Sciatic nerve (tissue), 2 donors: ENCODE measurements at places on chromosomes 5 and 9.

DNA sequence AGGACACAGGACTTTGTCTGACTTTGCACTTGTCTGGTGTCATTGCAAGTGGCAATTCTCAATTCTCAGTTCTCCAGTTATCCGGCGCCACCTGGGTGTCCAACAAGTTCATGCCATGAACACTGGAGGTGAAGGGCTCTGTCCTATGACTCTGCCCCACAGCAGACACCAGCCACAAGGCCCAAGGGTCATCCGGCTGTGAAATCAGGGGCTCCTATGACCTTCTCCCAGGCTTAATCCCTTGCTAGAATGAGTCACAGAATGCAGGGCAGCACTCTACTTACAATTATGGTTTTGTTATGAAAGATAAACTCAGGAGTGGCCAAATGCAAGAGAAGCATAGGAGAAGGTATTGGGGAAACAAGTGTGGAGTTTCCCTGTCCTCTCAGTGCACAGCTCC lies 392.0 kb downstream of the GADD45G start:
- DNase-seq: no peak

DNA sequence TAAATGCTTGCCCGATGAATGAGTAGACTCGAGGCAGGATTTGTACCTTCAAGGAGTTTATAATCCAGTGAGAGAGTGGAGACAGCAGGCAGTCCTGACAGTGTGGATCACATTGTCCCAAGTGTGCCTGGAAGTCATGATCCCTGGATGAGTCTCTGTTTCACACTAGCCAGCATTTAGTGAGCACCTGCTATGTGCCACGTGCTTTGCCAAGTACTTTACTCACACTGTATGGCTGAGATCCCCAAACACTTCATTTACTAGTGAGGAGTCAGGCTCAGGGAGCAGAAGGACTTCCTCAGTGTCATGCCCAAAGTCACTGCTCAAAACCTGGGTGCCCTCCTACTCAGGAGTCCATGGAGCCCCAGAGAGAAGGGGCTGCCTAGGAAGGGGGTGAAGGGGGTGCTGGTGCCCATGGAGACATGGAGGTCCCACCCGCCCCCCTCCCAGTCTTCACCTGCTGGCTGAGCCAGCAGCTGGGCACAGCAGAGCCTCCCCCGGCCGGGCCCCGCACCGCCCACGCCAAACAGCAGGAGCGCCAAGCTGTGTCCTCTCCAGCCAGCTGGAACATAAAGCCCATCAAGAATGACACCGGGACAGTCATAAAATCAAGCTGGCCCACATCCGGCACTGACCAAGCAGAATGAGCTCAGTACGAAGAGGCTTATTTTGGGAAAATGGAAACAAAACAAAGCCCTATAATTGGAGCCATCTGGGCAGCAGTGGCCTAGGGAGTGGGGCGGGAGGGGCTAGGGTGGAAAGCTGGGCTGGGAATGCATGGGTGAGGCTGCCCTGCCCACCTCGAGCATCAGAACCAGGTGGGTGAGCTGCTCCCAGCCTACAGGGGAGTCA lies 10.6 kb downstream of the LAMC3 start:
- no peak for DNase-seq

- DNase-seq: no peak
Measured at GRCh38 chr5:114176356-114176755, 185.5 kb upstream of the KCNN2 start.

DNA sequence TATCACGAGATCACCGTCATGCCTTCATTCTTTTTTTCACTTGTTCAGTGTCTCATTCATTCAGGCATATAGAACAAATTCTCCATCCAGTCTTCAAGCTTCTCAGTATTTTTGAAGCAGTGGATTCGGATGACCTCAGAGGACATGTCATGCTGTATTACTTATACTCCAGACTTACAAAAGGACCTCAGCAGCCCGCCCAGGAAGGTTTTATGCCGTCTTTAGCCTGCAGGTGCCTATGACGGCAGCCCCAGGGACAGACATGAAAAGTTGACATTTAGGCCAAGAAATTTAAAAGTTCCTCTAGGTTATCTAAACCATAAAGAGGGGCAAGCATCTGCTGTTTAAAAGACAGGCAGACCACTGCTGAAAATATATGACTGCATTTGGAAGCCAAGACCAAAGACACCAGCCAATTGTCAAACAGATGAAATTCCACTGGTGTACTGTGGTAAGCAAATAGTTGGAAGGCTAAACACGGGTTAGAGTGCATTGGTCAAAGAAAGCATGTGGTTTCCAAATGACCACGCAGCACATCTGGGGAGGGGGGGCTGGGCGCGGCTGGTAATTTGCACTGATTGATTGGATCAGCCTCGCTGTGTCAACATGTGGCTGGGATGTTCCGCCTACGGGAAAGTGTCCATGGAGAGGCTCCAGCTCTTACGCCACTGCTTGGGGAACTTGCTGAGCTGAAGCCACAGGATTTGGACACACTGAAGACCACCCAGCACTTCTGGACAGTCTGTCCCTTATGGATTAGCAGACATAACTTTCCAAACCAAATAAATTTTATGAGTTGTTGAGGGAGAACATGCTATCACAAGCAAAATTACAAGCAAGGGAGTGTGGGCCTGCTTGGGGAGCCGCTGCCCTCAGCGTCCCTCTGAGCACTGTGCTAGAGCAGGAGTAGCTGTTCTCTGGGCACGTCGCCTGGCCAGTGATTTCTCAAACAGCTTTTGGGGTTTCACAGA lies 173.6 kb downstream of the FANCC start:
- peak; percentile 93 for DNase-seq

- DNase-seq: no peak
Measured at GRCh38 chr5:71786337-71787055, 67.4 kb downstream of the CARTPT start.

DNA sequence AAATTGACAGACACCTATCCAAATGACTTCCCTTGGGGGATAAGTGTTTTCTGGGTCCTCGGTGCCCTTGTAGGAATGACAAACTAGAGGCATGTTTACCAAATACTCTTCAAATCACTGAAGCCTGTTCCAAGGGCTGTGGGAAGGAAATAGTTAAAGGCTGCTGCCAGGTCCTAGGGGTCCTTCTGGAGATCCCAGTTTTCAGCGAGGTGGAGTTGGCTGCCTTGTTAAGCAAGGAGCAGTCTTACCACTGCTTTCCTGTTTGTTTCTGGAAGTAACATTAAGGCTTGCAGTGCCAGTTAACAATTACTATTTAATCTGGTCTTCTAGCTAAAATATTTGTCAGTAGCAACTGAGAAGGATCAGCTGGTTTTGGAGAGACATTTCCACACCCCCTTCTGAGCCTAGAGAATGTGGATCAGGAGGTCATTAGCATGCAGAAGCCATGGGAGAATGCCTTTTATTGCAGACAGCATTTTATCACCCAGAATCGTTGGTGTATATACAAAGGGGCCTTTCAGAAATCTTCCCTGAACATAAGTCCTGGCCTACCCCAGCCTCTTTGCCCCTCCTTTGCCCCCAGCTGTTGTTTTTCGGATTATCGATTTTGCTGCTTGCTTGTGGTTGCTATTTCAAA lies 238.8 kb downstream of the DMAC1 start:
- DNase-seq: no peak

- DNase-seq: no peak
Measured at GRCh38 chr5:78003919-78004318, 227.8 kb upstream of the TBCA start.

GRCh38 chr9:15206903-15207696 lies 99.9 kb downstream of the TTC39B start:
- DNase-seq: no peak

DNA sequence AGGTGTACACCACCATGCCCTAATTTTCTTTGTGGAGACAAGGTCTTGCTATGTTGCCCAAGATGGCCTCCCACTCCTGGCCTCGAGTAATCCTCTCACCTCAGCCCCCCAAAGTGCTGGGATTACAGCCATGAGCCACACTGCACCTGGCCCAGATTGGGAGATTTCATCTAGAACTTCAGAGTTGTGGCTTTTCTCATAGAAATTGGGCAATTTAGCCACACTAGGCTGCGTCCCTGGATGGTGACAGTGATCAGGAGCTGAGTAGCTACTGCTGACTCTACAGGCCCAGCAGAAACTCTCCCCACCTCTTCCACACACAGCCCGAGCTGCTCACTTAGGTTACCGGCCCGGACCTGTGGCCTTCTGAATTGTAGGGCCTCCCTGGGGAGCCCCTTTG lies 7.7 kb downstream of the PFN3 start:
- no peak for DNase-seq

- no peak for DNase-seq
Measured at GRCh38 chr5:96142786-96143434, 181.3 kb upstream of the ELL2 start.

DNA sequence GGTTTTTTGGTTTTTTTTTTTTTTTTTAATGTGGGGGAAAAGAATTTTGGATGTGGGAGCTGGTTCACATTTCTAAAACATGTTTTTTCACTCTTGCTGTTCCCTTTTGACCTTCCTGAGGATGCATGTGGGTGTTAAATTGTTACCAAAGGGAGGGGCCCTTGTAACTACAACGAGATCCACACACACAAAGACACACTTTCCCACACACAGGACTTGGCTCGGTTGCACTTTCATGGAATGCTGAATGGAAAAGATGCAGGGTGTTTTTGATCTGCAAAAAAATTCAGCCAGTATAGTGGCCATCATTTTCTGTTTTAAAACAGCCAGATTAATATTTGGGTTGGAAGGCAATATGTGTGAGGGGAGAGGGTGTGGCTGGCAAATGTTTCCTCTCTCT lies 576.9 kb downstream of the EBF1 start:
- DNase-seq: no peak

- DNase-seq: no peak
Measured at GRCh38 chr9:72477930-72478518, 43.4 kb upstream of the TMC1 start.

DNA sequence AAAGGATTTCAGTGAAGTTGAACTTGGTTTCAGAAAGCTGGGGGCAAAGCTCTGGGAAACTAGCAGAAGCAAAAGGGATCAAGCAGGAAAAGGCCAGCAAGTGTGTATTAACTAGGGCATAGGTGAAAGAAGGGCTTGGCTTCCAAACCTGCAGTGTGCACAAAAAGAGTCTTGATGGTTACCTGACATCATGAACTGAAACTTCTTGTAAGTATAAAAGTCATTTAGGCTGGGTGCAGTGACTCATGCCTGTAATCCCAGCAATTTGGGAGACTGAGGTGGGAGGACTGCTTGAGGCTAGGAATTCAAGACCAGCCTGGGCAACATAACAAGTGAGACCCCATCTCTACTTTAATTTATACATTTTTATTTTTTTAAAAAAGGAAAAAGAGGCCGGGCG lies 216.4 kb downstream of the EPB41L4A start:
- no peak for DNase-seq

- no peak for DNase-seq
Measured at GRCh38 chr5:53378590-53379247, 101.7 kb upstream of the FST start.

DNA sequence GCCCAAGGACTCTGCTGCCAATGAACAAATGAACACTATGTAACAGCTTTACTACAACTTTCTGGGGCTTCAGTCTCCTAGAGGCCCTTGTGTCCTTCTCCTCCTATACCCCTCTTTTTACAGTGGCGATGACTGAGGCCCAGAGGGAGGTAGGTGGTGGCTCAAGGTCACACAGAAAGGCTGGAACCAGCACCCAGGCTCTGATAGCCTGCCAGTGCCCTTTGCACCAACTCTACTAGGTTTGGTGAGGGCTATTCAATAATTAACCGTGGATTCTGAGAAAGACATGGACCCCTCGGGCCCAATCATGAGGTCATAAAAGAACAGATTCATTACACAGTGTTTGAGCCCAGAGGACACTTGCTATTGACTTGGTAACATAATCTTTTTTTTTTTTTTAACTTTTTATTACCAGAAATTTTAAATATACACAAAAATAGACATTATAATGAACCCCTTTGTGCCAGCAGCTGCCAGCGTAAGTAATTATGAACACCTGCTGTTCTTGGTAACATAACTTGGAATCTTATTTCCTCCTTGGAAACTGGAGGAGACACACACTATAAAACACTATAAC lies 6.1 kb upstream of the ALDH1B1 start:
- no peak for DNase-seq

- peak; percentile 67 for DNase-seq
Measured at GRCh38 chr5:59768152-59769040, 125.1 kb downstream of the PDE4D start.

- DNase-seq: no peak
Measured at GRCh38 chr9:127012250-127012649, 97.7 kb downstream of the RALGPS1 start.

- DNase-seq: no peak
Measured at GRCh38 chr9:34961574-34962490, 3.7 kb downstream of the PHF24 start.

- DNase-seq: no peak
Measured at GRCh38 chr9:110081395-110081794, 126.6 kb downstream of the C9orf152 start.

GRCh38 chr9:26112724-26113123 lies 434.5 kb upstream of the TUSC1 start:
- DNase-seq: no peak

- DNase-seq: no peak
Measured at GRCh38 chr5:132759114-132760048, 12.2 kb downstream of the CCNI2 start.

DNA sequence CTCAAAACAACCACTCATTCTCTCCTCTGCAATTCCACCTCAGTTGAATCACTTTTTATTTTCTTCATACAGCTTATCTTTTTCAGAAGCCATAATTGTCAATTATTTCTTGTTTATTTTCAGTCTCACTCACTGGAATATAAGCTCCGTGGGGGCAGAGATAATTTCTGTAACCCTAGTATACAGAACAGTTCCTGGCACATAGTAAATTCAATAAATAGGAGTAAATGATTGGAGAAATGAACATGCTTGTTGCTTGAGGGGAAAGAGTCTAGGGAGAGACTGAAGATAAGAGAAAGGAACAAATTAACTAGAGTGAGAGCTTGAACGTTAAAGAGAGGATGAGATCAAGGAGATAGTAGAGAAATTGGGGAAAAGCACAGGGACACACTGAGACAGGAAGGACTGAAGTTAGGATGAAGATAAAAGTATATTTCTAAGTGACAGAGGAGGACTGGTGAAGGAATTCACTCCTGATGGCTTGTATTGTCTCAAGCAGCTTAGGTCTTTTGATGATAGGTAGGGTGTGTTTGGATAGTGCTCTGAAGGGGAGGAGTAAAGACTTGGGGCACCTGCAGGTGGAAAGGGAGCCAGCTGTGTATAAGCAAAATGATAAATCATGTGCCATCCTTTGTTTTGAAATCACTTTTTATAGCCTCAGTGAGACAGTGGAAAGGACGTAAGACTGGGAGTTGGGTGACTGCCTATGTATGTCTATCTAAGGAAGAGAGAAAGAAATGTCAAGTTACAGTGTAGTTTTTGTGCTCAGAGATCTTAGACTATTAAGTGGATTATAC lies 2.2 kb downstream of the NAA35 start:
- no peak for DNase-seq
